Lower lobe of right lung (tissue), 2 donors: ENCODE measurements at places on chromosomes 1 and 21. TPM values are rescaled to one million over a fixed set of nuclear protein-coding genes. Genes with fewer than 3 reads are reported as not detected.
A peak's percentile ranks its signal among the peaks of the same experiment; 100 is the strongest.

GRCh38 chr1:10033359-10033845 lies 644 bp downstream of the UBE4B start:
- no peaks in the 10 kb centered on the region for H3K27me3 ChIP-seq
- peaks cover 25% of the 10 kb centered on the region for H3K4me1 ChIP-seq
- peak overlapping the region; percentile 94 for H3K27ac ChIP-seq
- DNase-seq = no peak

- H3K4me1 ChIP-seq = peaks cover 37% of the 10 kb centered on the region
- H3K27me3 ChIP-seq = no peaks in the 10 kb centered on the region
- no peaks in the 10 kb centered on the region for H3K36me3 ChIP-seq
- peak; percentile 89 for DNase-seq
- H3K4me3 ChIP-seq = peak overlapping the region; percentile 32
- peak overlapping the region; percentile 78 for H3K27ac ChIP-seq
These were observed 107.6 kb downstream of the ETS2 start for GRCh38 chr21:38913120-38913892.

DNA sequence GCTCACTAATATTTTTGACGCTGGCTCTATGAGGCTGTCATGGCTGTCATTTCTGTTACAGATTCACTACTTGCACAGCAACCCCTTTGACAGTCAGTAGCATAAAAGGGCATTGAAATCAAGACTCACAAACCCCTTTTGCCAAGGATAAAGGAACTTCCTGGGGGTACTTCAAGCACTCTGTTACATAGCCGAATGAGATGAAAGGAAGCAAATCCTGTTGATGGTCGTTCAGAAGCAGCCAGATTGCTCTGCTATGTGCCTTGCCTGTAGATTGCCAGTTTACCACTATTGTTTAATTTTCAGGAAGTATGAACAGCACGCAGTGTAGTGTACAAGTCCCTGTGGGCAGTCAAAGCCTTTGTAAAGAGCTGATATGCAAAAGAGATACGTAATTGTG lies 296.2 kb downstream of the LRRIQ3 start:
- no peaks in the 10 kb centered on the region for H3K36me3 ChIP-seq
- no peak overlapping the region for H3K27ac ChIP-seq
- no peaks in the 10 kb centered on the region for H3K27me3 ChIP-seq
- H3K4me1 ChIP-seq = no peaks in the 10 kb centered on the region
- DNase-seq = no peak
- no peak overlapping the region for H3K4me3 ChIP-seq

DNA sequence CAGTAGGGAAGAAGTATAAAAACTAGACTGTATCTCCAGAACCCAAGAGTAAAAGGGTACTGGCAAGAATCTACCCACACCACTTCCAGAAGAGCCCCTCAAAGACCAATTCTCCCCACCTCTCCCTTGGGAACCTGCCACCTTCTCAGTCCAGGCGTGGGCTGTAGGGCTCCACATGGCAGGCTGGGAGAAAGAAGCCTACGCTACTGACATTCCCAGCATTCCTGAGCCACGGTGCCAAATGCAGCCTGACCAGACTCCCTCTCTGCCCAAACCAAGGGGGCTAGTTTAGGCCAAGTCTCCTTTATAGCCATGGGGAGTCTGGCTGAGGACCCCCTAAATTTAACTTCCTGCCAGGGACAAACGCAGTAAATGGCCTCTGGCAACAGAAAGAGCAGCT lies 2.0 kb downstream of the UBE2Q1 start:
- H3K4me1 ChIP-seq = peaks cover 35% of the 10 kb centered on the region
- no peaks in the 10 kb centered on the region for H3K27me3 ChIP-seq
- peak overlapping the region; percentile 39 for H3K27ac ChIP-seq
- no peak for DNase-seq
- peak overlapping the region; percentile 98 for H3K4me3 ChIP-seq
- H3K36me3 ChIP-seq = peaks cover 48% of the 10 kb centered on the region

DNA sequence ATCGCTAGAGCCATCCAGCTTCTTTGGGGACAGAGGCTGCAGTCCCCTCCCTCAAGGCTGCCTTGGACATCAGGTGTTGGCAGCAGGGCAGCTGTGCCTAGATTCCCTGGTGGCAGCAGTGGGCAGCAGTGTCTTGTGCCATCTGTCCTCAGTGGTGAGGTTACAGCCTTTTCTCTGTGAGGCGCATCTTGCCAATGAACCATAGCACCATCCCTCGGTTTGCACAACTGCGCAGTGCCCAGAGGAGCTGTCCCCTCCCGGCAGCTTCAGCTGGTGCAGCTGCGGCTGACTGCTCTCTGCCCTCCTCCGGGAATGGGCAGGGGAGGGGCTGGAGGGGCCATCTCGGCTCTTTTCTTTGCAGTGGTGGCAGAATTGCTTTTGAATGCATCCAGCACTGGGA lies 59.0 kb upstream of the C8B start:
- H3K27ac ChIP-seq = no peak overlapping the region
- H3K4me3 ChIP-seq = no peak overlapping the region
- no peaks in the 10 kb centered on the region for H3K4me1 ChIP-seq
- H3K27me3 ChIP-seq = no peaks in the 10 kb centered on the region
- no peaks in the 10 kb centered on the region for H3K36me3 ChIP-seq

DNA sequence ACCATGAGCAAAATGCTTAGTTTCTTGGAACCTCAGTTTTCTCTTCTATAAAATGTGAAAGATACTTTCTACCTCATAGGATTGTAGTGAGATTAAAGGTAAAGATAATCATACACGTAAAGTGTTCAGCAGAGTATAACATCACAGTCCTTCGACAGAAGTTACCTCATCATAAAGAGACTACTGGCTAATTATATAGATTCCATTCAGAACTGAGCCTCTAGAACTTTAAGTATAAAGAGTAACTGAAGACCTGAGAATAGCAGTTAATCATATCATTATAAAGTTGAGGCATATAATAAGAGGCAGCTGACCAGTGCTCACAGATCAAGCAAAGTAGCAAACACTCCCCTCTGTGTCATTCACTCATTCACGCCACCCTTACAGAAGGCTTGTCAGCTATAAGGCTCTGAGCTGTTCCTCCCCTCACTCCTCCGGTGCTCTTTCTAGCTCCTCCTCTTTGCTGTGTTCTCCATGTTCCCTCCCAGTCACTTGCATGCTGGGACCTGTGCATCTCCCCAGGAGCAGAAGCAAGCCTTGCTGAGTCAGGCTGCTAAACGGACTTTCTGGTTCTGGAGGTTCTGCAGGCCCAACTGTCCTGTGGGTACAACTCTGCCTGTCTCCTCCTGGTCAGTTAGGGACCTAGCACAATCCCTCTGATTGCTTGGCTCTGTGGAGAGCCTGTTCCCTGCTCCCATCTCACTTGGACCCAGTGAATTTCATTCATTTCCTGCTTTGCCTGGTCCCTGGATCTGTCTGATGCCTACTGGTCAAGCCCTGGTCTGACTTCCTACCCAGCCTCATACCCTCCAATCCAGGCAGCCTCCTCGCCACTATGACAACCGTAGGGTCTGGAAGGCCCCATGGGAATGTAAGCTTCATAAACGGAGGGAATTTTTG lies 28.3 kb upstream of the LY9 start:
- no peak overlapping the region for H3K4me3 ChIP-seq
- H3K27ac ChIP-seq = peak overlapping the region; percentile 7

DNA sequence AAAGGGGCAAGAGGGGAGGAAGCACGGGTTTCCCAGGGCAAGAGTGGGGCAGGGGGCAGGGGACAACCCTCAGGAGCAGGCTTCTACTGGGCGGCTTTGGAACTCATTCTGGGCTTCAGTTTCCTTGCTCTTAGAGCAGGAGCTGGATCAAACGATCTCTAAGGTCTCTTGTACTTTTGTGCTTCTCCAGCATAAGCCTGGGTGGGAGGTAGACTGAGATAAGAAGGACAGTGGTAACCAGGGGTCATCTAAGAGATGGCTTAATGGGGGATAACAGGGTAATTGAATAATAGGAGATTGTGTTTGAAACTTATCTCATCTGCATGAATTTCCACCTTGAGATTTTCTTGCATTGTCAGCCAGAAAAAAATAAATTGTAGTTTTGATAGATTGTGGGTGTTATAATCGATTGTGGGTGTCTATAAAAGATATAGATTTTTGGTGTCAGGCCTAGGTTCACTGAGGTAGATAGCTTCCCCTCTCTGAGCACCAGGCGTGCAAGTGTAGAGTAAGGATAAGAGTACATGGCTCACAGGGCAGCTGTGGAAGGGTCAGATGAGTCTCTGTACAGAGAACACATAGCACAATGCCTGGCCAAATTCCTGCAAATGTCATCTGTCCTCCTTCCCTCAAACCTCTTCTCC lies 68.0 kb downstream of the CD58 start:
- peaks cover 43% of the 10 kb centered on the region for H3K4me1 ChIP-seq
- no peak for DNase-seq
- H3K4me3 ChIP-seq = no peak overlapping the region
- no peaks in the 10 kb centered on the region for H3K27me3 ChIP-seq
- peak overlapping the region; percentile 74 for H3K27ac ChIP-seq

- H3K4me1 ChIP-seq = no peaks in the 10 kb centered on the region
- no peak for DNase-seq
- H3K36me3 ChIP-seq = no peaks in the 10 kb centered on the region
These were observed 68.9 kb upstream of the PARP1 start for GRCh38 chr1:226476648-226477319.

DNA sequence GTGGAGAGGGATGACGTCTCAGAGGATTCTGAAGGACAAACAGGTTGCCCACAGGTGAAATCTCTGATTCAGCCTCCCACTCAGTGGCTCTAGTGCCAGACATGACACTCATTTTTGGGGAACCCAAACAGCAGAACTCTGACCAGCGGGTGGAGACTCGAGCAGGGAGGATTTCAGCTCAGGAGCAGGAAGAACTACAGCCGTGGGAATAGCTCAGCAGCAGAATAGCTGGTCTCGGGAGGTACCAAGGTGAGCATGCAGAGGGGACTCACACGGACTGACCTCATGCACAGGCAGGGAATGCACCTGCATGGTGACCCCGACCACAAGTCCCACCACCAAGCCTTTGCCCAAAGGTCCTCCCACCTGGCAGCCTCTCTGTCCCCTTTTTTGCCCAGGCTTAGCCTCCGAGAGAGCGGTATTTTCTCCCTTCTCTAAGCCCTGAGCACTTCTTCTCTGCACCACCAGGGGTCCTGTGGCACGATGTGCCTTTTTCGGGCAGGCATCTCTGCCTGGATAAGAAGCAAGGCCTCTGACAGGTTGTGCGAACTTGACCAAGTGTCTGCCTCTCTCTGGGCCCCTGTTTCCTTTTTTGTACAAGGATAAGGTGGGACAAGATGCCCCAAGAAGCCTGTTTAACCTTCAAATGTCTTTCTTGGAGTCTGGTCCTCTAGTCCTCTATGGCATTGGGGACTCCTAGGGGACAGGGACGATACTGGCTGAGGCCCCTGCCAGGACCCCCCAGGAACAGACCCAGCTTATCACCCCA lies 8.8 kb upstream of the FGR start:
- no peak overlapping the region for H3K27ac ChIP-seq
- no peaks in the 10 kb centered on the region for H3K36me3 ChIP-seq
- no peak overlapping the region for H3K4me3 ChIP-seq
- no peaks in the 10 kb centered on the region for H3K27me3 ChIP-seq
- DNase-seq = peak; percentile 64
- peaks cover 8% of the 10 kb centered on the region for H3K4me1 ChIP-seq

DNA sequence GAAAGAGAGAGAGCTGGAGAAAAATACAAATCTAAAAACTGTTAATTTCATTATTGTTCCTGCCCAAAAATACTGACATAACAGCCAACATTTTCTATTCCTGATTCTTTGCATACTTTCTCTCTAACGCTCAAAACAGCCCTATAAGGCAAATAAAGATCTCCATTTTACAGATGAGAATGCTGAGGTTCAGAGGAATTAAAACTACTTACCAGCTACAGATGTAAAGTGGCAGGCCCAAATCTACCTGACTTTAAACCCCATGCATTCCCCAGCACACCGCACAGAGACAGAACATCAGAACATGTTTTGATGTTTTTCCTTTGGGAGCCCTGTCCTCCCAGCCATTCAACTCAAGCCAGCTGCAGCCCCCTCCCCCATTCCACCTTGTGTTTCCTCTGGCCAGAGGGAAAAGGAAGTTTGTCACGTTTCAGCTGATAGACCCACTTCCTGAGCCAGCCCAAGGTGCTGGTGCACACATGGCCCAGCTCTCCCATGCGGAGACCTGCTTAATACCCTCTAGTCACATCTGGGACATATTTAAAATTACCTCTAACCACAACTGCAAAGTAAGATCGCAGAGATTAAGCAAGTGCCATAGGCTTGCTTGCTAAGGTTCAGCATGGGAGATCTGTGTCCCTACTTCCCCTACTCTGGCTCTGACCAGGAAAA lies 133.1 kb upstream of the NFIA start:
- H3K4me1 ChIP-seq = no peaks in the 10 kb centered on the region
- H3K36me3 ChIP-seq = no peaks in the 10 kb centered on the region
- no peaks in the 10 kb centered on the region for H3K27me3 ChIP-seq
- DNase-seq = no peak
- H3K27ac ChIP-seq = no peak overlapping the region
- H3K4me3 ChIP-seq = no peak overlapping the region

- peaks cover 9% of the 10 kb centered on the region for H3K4me1 ChIP-seq
- H3K27me3 ChIP-seq = no peaks in the 10 kb centered on the region
- H3K27ac ChIP-seq = no peak overlapping the region
- no peak overlapping the region for H3K4me3 ChIP-seq
- H3K36me3 ChIP-seq = no peaks in the 10 kb centered on the region
These were observed 6.3 kb downstream of the PATJ start for GRCh38 chr1:61748566-61748965.

- no peaks in the 10 kb centered on the region for H3K36me3 ChIP-seq
- no peak overlapping the region for H3K27ac ChIP-seq
- no peaks in the 10 kb centered on the region for H3K4me1 ChIP-seq
- no peak for DNase-seq
- H3K27me3 ChIP-seq = no peaks in the 10 kb centered on the region
- no peak overlapping the region for H3K4me3 ChIP-seq
These were observed 462.0 kb upstream of the RUNX1 start for GRCh38 chr21:35510957-35511695.

DNA sequence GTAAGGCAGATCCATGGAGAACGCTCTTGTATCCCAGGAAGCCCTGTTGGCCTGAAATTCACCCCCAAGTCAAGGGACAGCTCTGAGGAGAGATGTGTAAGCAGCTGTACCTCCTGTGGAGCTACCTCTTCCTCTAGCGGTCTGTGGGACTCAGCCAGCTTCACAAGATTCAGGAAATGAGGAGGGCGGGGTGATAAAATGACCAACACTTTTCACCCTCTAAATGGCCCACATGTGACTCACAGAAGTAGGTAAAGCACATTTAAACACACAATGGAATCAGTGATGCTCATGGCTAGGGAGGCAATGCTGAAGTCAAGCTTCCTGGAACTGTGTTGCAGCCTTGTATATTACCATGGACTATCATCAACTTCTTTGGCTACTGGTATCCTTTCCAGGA lies at the start of gene SH2D1B:
TSS of gene SH2D1B (minus strand) at position 135 of the 400 bp plus-strand sequence. CDS start at position 15, 120 bp downstream.
- no peaks in the 10 kb centered on the region for H3K4me1 ChIP-seq
- H3K27ac ChIP-seq = no peak within 1 kb of the TSS
- H3K27me3 ChIP-seq = no peaks in the 10 kb centered on the region
- DNase-seq = no peak
- no peak within 1 kb of the TSS for H3K4me3 ChIP-seq

GRCh38 chr1:174640783-174641182 lies 193.0 kb downstream of the GPR52 start:
- no peaks in the 10 kb centered on the region for H3K36me3 ChIP-seq
- H3K4me1 ChIP-seq = no peaks in the 10 kb centered on the region
- H3K4me3 ChIP-seq = no peak overlapping the region
- no peaks in the 10 kb centered on the region for H3K27me3 ChIP-seq

The FALEC gene
- total RNA-seq = not detected

The FCN3 gene
- 1,125 TPM for total RNA-seq

The CAPN2 gene
- total RNA-seq = 253 TPM

The PGLYRP3 gene
- total RNA-seq = not detected
